HCT116 (cell line): ENCODE measurements at places on chromosomes 1 and 21.

DNA sequence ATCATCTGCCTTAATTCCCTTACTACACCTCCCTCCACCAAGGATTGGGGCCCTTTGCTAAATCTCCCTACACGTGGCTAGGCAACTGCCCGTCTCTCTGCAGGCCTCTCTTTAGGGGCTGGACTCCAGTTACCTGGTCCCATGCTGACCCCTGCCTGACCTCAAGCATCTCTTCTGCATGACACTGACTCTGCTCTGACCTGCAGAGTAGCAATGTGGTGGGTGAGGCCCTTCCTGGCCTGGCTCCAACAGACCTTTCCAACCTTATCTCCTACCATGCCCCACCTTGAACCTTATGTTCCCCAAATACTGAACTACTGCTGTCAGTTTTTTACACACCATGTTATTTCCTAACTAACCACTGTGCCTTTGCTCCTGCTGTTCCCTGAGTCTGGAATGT is 45.9 kb upstream of the EPS15 start:
- DNase-seq, result no peak

GRCh38 chr1:3270403-3271245 is 183.8 kb upstream of the ARHGEF16 start:
- DNase-seq, result no peak

DNA sequence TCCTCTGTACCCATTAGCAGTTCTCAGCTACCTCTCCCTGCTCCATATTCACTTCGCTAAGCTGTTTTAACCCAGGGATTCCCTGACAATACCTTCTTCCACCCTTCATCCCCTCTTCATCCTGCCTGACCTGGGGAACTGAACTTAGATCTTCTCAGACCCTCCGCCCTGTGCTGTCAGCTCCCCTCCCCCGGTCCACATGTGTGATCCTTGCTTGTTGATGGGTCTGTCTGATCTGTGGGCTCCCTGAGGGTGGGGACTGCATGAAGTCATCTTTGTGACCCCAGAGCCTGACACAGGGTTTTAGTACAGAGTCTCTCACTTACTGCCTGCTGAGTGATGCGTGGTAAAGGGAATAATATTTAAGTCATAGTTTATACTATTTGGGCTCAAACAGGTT is 11.8 kb downstream of the CHAF1B start:
- no peak for DNase-seq

DNA sequence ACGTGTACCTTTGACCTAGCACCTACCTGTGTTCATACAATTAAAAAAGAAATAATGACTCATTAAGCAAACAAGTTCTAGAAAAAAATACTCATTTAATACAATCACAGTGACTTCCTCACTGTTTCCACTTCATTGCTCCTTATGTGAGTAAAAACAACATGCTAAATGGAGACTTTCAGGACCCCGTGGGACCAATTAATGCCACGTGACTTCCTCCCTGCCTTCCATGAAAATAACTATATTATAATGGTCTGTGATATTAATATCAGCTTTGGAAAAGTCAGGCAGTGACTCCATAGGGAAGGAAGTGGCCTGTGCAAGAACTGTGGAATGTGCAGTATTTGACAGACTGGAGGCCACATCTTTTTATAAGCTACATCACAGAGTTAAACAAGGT is 337.8 kb downstream of the HLX start:
- DNase-seq, result no peak

DNA sequence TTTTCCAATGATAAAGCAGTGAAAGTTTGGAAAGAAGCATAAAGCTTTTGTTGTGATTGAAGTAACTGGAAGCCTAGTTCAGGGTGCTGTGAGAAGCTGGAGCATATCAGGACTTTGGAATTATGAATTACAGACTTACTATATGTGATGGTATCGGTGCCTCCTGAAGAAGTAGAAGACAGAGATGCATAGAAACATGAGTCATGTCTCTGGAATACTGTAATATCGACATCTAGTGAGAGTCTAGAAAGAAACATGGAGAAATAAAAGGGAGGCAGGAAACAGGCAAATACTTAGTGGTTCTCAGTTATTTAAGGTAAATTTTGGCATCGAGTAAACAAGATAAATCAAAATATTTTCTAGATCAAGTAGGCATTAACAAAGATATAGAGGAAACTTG is 103.0 kb downstream of the CAMTA1 start:
- no peak for DNase-seq
